ENCODE measurements at places on chromosomes 5 and 9.

DNA sequence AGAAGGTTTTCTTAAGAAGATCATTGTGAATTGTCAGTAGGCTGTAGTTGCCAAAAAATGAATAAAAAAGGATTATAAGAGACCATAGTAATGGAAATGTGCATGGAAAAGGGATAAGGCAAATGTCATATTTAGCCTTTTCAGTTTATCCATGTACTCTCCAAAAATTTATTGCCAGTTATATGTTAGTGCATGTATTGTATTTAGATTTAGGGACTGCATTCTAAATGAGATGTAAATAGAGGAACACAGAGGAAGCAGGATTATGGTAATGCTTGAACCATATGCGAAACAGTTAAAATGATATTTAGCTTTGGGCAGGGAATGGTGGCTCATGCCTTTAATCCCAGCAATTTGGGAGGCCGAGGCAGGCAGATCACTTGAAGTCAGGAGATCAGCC lies 33.0 kb downstream of the DDX46 start:
- DNase-seq, result no peak

DNA sequence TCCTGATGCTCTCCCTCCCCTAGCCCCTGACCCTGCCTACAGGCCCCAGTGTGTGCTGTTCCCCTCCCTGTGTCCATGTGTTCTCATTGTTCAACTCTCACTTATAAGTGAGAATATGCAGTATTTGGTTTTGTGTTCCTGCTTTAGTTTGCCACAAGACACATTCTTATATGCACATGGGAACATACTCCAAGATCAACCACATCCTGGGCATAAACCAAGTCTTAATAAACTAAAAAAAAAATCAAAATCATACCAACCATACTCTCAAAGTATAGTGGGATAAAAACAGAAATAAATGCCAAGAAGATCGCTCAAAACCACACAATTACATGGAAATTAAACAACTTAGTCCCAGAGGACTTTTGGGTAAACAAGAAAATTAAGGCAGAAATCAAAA lies 11.2 kb upstream of the ZCCHC9 start:
- DNase-seq, result no peak

GRCh38 chr9:134360897-134361296 lies 34.6 kb downstream of the RXRA start:
- DNase-seq, result no peak

GRCh38 chr5:50947906-50948683 lies 281.7 kb downstream of the PARP8 start:
- DNase-seq, result no peak
